ENCODE measurements at places on chromosomes 7 and 10.

DNA sequence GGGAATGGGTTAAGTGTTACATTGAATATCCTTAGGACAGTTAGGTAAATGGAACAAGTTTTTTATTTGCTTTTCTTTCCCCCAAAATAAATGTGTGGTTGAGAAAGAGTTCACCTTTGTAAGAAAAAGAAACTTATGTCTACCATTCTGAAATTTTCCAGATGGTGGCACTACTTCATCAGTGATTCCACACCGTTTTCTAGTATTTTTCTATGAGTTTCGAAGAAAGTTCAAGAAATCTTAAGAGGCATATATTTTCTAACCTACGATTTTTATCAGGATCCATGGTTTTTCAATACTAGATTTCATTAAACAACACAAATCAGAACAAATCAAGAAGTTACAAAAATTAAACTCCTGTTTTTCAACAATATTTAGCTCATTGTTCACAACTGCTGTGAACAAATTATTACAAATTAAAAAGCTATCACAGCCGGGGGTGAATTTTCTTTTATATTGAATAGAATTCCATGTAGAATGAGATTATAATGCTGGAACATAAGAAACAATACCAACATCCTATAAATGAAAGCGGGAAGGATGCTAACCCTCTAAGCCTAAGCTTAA, 163.1 kb upstream of the NPVF start:
- no peaks in the 10 kb centered on the region for H3K4me1 ChIP-seq
- no peaks in the 10 kb centered on the region for H3K36me3 ChIP-seq
- H3K27ac ChIP-seq = no peak overlapping the region
- DNase-seq = no peak

DNA sequence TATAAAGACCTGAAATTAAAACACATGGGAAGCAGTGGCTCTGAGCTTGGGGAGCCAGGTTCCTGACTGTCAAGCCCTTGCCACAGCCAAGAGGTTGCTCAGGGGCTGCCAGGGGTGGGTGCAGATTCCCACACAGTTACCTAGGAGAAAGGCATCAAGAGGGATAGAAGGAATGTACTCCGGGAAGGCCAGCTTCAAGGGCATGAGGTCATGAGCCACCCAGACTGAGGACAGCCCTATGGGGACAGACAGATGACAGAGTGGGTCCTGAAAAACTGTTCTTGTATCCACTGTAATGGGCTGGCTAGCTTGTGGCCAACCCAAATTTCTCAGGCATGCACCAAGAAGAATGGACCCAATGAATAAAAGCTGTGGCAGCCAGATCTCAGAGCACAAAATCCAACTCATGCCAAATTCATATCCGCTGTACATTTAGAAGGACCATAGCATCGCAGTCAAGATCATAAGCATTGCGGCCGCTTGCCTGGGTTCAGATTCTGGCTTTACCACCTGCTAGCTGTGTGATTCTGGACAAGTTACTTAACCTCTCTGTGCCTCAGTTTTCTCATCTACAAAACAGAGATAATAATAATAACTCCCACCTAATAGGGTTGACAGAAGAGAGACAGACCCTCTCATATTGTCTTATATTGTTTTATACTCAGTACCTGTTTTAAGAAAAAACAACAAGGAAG, 44.9 kb upstream of the KCNMA1 start:
- peaks cover 5% of the 10 kb centered on the region for H3K27me3 ChIP-seq
- H3K4me3 ChIP-seq = no peak overlapping the region
- H3K27ac ChIP-seq = no peak overlapping the region
- no peaks in the 10 kb centered on the region for H3K36me3 ChIP-seq

GRCh38 chr10:90999512-91000172, 78.8 kb upstream of the ANKRD1 start:
- no peaks in the 10 kb centered on the region for H3K36me3 ChIP-seq
- DNase-seq = no peak
- no peaks in the 10 kb centered on the region for H3K4me1 ChIP-seq
- H3K27ac ChIP-seq = no peak overlapping the region

GRCh38 chr10:48390933-48391845, 84.7 kb downstream of the MAPK8 start:
- peak overlapping the region; percentile 64 for H3K27ac ChIP-seq
- H3K36me3 ChIP-seq = no peaks in the 10 kb centered on the region
- peaks cover 48% of the 10 kb centered on the region for H3K4me1 ChIP-seq
- DNase-seq = no peak

- H3K36me3 ChIP-seq = no peaks in the 10 kb centered on the region
- no peak for DNase-seq
- H3K4me1 ChIP-seq = no peaks in the 10 kb centered on the region
- H3K27ac ChIP-seq = no peak overlapping the region
- H3K27me3 ChIP-seq = no peaks in the 10 kb centered on the region
These were observed 230.6 kb upstream of the FZD8 start for GRCh38 chr10:35872671-35873070.

- no peak overlapping the region for H3K27ac ChIP-seq
- H3K4me3 ChIP-seq = no peak overlapping the region
- no peaks in the 10 kb centered on the region for H3K36me3 ChIP-seq
- no peaks in the 10 kb centered on the region for H3K4me1 ChIP-seq
These were observed 95.8 kb downstream of the SEC23IP start for GRCh38 chr10:119988333-119988732.

GRCh38 chr7:4841007-4841784, 20.6 kb downstream of the PAPOLB start:
- H3K27ac ChIP-seq = no peak overlapping the region
- H3K4me1 ChIP-seq = no peaks in the 10 kb centered on the region
- no peak overlapping the region for H3K4me3 ChIP-seq
- H3K27me3 ChIP-seq = peaks cover 4% of the 10 kb centered on the region

- H3K27me3 ChIP-seq = no peaks in the 10 kb centered on the region
- H3K36me3 ChIP-seq = no peaks in the 10 kb centered on the region
- no peaks in the 10 kb centered on the region for H3K4me1 ChIP-seq
- no peak overlapping the region for H3K4me3 ChIP-seq
These were observed 10.9 kb upstream of the TEX47 start for GRCh38 chr7:88806280-88807037.

- H3K36me3 ChIP-seq = no peaks in the 10 kb centered on the region
- no peak overlapping the region for H3K27ac ChIP-seq
- H3K27me3 ChIP-seq = no peaks in the 10 kb centered on the region
- H3K4me3 ChIP-seq = no peak overlapping the region
- DNase-seq = no peak
These were observed 452.2 kb upstream of the SORCS1 start for GRCh38 chr10:107616463-107617410.

DNA sequence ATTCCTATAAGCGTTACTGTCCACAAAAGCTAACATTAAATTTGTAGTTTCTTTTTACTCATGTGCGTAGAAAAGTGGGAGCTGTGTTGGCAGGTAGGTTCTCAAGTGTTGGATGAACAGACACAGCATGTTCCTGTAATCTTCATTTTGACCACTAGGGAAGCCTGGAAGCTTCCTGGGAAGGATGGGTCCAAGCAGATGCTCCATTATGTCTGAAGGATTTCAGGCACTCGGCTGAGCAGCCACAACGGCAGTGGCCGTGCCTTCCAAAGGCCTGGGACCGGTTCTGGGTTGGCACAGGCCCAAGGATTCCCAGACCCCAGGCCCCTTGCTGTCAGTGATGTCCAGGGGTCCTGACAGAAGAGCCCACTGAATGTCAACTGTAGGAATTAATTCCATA, 386.3 kb downstream of the TNS3 start:
- H3K27ac ChIP-seq = no peak overlapping the region
- H3K4me3 ChIP-seq = no peak overlapping the region
- H3K36me3 ChIP-seq = no peaks in the 10 kb centered on the region
- H3K27me3 ChIP-seq = no peaks in the 10 kb centered on the region
- H3K4me1 ChIP-seq = no peaks in the 10 kb centered on the region

DNA sequence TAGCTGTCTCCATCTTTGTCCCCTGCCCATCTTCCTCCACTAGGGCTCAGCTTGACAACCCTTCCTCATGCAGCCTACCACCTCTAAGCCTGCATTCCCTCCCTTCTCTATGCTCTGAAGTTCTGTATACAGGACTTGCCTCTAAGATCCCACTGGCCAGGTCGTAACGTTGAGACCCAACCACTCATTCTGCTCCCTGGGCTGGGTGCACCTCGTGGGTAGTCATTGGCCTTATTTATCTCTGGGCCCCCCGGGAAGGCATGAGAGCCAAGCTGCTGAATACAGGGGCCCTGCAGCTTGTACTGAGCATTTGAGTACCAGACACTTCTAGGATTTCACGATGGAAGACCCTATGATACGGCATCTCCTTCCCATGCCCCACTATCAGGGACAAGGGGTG, 31.2 kb downstream of the MYL10 start:
- no peaks in the 10 kb centered on the region for H3K4me1 ChIP-seq
- H3K4me3 ChIP-seq = no peak overlapping the region
- H3K27me3 ChIP-seq = no peaks in the 10 kb centered on the region
- no peaks in the 10 kb centered on the region for H3K36me3 ChIP-seq

DNA sequence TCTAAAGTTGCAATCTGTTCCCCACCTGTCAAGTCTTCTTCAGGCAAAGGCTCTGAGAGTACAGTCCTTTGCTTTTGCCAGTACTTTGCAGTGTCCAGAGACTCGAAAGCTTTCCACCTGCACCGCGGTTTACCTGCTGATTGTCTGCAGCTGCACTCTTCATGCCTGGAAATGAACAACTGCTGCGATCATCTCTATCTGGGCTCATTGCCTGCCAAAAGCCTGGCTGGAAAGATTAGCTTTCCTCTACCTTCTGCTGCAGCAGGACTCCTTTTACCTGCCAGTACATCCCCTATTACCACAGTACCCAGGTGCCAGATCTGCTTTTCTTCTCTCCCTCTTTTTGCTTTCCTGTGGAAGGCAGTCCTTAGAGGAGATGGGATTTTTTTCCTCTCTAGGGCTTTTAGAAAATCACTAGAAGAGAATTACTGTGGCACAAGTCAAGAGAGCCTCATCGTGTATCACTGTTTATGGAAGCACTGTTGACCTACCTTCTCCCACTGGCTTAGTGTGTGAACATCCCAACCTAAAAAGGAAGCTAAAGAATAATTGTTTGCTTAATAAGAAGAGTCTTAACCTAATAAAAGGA, 2.2 kb downstream of the STRIP2 start:
- H3K4me1 ChIP-seq = peaks cover 55% of the 10 kb centered on the region
- peak overlapping the region; percentile 55 for H3K27ac ChIP-seq
- peak overlapping the region; percentile 85 for H3K4me3 ChIP-seq
- H3K27me3 ChIP-seq = peaks cover 6% of the 10 kb centered on the region
- H3K36me3 ChIP-seq = peaks cover 26% of the 10 kb centered on the region

GRCh38 chr7:102165136-102165535, 121.5 kb upstream of the SH2B2 start:
- no peak overlapping the region for H3K27ac ChIP-seq
- H3K36me3 ChIP-seq = no peaks in the 10 kb centered on the region
- no peak for DNase-seq
- H3K4me1 ChIP-seq = no peaks in the 10 kb centered on the region

DNA sequence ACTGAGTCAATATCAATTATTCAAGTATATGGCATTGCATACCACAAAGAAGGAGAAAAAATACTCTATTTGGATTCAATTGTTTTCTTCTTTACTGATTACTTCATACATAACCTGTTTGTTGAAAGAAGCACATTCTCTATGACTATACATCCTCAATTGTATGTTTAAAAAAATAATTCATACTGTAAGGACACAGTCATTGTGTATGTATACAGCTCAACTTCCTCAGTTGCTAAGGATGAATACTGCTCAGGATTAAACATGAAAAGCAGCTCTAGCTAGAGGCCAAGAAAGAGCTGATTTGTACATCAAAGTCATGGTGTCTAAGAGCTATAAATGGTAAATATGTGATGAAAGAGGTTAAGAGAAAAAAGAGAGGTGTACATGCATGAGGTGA, 15.8 kb upstream of the BPGM start:
- DNase-seq = no peak
- H3K4me1 ChIP-seq = peaks cover 15% of the 10 kb centered on the region
- no peak overlapping the region for H3K27ac ChIP-seq

- peaks cover 9% of the 10 kb centered on the region for H3K4me1 ChIP-seq
- H3K27me3 ChIP-seq = no peaks in the 10 kb centered on the region
- H3K27ac ChIP-seq = no peak overlapping the region
- H3K4me3 ChIP-seq = no peak overlapping the region
These were observed 902 bp upstream of the CLDN15 start for GRCh38 chr7:101238226-101239182.

All from activated CD4-positive, alpha-beta memory T cell treated with anti-CD3 and anti-CD28 coated beads, Interleukin-2, amount 10 ng/mL, durations not matched to agents 7 days and 5 days (primary cell).